Aorta (tissue), 5 donors: ENCODE measurements at places on chromosomes 3 and 15. TPM values are rescaled to one million over a fixed set of nuclear protein-coding genes. Genes with fewer than 3 reads are reported as not detected.

- no peak for DNase-seq
These were observed 165.2 kb downstream of the SLCO3A1 start for GRCh38 chr15:92018535-92019239.

The KBTBD12 gene
- total RNA-seq: 4.5 TPM

GRCh38 chr15:25882466-25882865 is 19.3 kb upstream of the ATP10A start:
- DNase-seq: no peak

GRCh38 chr15:74406992-74407705 is 26.6 kb downstream of the SEMA7A start:
- no peak for DNase-seq

DNA sequence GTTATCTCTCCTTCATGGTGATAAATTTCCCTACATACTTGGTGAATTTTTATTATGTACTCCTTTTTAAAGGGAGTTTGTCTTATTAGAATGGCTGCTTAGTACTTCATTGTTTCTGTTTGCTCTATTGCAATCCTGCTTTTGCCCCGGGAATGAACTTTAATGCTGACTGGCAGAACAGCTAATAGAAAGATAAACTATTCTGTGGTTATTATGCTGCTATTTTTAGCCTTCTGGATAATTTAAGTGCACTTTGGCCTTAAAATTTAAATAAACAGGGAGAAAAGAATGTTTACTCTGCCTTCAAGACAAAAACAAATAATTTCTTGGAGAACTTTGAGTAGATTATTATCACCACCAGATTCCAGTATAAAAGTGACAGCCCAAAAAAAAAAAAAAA is 413.8 kb upstream of the CCDC54 start:
- no peak for DNase-seq

DNA sequence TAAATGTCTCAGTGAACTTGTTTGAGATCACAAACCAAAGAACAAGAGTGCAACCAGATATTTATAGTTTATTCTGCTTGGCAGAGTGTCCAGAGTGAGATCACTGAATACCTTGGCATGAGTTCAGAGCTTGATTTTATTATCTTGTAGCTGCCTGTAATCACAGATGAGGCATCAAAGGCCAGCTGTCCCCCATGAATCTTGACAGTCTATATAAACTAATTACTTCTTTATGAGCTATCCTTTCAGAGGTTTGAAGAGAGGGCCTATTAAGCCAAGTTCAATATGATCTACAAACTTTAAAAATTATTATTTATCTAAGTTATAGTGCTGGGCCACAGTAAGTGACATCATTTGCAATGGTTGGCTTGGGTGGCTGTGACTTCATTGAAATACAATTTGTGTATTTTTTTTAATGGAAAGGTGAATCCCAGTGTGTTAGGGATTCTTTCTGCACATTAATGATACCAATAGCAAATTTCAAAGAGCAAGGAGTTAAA is 251.5 kb downstream of the CLSTN2 start:
- DNase-seq: no peak

The SEMA3B gene
- total RNA-seq: 57.4 TPM
